ENCODE measurements at places on chromosomes 11 and 22.

DNA sequence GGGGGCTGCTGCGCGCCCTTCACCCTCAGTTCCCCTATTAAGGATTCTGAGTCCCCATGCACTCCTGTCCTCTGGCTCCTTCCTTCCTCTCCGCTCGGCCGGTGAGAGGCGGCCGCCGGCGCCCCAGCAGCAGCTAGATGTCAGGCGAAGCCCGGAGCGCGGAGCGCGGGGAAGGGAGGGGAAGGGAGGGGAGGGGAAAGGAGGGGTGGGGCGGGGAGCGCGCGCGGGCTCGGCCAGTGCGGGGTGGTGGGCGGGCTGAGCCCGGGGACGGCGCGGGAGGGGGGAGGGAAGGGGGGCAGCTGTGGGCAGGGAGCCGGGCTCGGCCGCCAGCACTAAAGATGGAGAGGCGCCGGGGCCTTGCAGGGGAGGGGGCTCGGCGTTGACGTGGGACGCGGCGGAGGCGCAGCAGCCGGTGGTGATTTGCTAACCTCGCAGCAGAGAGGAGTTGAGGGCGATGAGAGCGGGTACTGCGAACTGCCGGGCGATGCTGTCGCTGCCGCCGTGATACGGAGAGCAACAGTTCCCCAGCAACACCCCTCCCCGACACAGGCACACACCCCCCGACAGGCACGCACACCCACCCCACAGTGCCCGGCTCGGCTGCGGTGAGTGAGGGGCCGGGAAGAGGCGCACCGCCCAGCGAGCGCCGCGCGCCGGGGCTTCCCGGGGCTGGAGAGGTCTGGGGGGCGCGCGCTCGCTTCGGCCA is at the start of gene ZBTB16:
Gene ZBTB16 (plus strand): TSS at position 434 of the 706 bp plus-strand sequence. CDS start 3,590 bp downstream, outside the sequence.
- peak; percentile 91 for DNase-seq

DNA sequence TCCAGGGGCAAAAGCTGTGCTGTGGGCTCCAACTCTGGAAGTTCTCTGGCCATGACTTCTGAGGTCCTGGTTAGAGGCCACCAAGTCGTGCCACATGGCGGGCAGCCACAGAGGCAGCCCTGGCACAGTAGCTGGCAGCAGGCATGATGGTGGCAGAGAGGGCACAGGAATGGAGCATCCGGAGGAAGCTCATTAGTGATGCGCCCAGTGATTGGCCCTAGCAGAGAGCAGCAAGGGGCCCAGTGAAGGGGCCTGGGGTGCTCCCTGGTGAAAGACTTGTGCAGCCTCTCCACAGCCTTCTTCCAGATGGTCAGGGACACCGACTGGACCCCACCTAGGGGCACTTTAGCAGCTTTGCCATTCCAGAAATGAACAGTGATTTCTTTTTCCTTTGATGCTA is 7.0 kb downstream of the C11orf16 start:
- no peak for DNase-seq

DNA sequence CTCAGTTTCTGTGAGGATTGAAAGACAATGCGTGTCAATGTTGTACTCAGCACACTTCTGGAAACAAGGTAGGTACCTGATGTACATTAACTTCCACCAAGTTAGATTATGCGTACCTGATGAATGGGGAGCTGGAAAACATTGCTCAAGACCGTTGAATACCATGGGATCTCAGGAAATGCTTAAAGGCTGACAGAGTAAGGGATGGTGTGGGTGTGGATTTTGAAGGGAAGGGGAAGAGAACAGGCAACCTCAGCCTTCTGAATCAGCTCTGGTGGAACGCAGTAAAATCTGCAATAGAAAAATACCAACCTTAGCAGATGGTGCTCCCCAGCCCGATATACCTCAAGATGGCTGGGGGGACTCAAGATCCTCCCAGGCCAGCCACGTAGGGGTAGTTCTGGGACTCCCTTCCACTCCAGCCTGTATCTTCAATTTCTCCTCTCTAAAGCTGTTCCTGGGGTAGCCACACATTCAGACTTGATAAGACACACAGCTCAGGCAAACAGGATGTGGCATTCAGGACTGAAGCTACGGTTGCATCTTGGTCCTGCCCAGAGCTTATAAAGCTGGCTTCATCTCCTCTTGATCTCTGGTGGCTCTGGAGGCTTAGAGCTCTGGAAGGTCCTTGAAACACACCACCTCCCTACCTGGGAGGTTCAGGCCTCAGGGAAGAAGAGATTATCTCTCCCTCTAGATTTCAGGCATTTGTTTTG is 111.8 kb downstream of the CTNND1 start:
- no peak for DNase-seq

- DNase-seq: no peak
Measured at GRCh38 chr11:1237128-1237580, 14.3 kb downstream of the MUC5B start.

- DNase-seq: peak; percentile 23
Measured at GRCh38 chr11:10322401-10322800, 17.5 kb downstream of the ADM start.

DNA sequence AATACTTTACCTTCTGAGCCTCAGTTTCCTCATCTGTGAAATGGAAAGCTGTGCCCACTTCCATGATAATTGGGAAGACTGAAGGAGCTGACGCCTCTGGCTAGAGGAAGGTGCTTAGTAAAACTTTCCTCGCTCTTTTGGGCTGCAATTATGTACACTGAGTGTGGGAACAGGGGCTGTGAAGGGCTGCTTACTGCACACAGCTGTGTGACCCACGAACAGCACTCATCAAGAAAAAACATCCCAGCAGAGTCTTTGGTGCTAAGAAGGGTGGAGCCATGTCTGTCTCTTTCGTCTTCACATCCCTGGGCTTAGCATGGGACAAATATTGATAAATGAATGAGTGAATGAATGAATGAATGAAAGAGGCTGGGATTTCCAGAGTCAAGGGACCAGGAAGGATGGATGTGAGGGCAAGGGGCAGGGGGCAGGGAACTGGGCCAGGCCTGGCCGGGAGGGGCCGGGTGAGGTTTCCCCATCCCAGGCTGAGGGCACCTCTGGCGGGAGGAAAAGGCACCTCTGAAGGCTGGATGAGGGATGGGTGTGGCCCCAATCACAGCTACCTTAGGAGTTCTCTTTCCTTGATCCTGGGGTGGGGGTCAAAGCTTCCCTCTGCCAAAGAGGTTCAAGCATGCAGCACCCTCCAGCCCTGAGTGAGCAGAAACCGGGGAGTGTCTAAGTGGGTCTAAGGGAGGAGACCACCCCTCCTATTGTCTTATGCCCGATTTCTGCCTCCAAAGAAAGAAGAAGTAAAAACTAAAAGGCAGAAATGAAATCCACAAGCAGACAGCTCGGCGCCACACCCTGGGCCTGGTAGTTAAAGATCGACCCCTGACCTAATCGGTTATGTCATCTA is 9.2 kb upstream of the CD5 start:
- DNase-seq: no peak

All from globus pallidus (tissue), 1 donor.